ENCODE measurements at places on chromosomes 11 and 22. TPM values are rescaled to one million over a fixed set of nuclear protein-coding genes. Genes with fewer than 3 reads are reported as not detected.

DNA sequence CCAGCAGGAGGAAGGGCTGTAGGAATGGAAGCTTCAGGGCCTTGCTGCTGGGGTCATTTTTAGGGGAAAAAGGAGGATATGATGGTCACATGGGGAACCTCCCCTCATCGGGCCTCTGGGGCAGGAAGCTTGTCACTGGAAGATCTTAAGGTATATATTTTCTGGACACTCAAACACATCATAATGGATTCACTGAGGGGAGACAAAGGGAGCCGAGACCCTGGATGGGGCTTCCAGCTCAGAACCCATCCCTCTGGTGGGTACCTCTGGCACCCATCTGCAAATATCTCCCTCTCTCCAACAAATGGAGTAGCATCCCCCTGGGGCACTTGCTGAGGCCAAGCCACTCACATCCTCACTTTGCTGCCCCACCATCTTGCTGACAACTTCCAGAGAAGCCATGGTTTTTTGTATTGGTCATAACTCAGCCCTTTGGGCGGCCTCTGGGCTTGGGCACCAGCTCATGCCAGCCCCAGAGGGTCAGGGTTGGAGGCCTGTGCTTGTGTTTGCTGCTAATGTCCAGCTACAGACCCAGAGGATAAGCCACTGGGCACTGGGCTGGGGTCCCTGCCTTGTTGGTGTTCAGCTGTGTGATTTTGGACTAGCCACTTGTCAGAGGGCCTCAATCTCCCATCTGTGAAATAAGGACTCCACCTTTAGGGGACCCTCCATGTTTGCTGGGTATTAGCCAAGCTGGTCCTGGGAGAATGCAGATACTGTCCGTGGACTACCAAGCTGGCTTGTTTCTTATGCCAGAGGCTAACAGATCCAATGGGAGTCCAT lies 14.1 kb downstream of the IL10RA start:
- no peak for DNase-seq

GRCh38 chr11:12216041-12216451 lies 105.7 kb downstream of the MICAL2 start:
- no peak for DNase-seq

DLG2 gene
- 0.36 TPM for total RNA-seq

GRCh38 chr11:12631651-12632050 lies 42.6 kb upstream of the TEAD1 start:
- DNase-seq = no peak

DNA sequence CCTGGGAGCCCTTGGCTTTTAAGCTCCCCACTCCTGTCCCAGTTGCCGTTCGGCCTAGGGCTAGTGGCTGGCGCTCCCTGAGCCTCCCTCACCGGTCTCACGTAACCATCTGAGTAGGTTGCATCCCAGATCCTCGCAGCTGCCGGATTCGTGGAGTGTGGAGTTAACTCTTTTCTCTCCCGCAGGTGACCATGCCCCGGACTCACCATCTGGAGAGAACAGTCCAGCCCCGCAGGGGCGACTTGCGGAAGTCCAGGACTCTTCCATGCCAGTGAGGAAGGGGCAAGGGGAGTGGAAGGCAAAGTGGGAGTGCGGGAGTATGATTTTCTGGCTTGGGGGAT lies 902 bp downstream of the MUS81 start:
- DNase-seq = no peak

SLC17A6 gene
- total RNA-seq = not detected

- DNase-seq = no peak
These were observed 19.7 kb downstream of the ISX start for GRCh38 chr22:35085621-35086020.

DNA sequence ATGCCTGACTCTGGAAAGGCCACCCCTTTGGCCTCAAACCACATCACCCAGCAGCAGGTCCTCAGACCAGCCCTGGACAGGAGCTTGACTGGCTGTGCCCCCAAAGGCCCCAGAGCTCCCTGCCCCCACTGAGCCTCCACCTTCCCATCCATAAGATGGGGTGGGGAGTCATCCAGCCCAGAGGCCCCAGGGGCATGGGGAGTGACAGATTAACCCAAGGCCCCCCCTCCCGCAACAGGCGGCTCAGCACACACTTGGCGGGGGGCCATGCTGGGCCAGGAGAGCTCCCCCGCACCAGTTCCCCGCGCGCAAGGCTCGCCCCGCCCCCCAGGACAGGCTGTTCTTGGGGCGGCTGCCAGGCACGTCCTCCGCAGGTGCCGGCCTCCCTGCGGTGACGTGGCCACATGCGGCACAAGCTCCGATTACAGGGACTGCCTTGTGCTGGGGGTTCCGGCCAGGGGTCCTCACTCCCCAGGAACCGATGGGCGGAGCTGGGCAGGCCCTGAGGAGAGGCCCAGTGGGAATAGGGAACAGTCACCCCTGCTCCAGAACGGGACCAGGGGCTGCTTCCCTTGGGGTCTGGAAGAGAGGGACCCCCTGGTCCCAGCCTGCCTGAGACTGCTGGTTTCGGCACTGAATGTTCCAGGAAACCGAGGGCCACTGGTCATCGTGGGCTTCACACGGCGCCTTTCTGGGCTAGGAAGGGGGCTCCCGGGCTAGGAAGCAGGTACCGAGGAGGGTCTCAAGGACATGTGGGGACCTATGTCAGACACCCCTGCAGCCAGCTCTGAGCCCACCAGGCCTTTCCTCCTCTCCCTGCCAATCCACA lies 5.1 kb upstream of the CDKN1C start:
- DNase-seq = no peak

- DNase-seq = peak; percentile 50
These were observed 5.7 kb upstream of the AMBRA1 start for GRCh38 chr11:46599340-46600193.

GRCh38 chr22:29023172-29023796 lies 38.3 kb downstream of the C22orf31 start:
- DNase-seq = no peak

DNA sequence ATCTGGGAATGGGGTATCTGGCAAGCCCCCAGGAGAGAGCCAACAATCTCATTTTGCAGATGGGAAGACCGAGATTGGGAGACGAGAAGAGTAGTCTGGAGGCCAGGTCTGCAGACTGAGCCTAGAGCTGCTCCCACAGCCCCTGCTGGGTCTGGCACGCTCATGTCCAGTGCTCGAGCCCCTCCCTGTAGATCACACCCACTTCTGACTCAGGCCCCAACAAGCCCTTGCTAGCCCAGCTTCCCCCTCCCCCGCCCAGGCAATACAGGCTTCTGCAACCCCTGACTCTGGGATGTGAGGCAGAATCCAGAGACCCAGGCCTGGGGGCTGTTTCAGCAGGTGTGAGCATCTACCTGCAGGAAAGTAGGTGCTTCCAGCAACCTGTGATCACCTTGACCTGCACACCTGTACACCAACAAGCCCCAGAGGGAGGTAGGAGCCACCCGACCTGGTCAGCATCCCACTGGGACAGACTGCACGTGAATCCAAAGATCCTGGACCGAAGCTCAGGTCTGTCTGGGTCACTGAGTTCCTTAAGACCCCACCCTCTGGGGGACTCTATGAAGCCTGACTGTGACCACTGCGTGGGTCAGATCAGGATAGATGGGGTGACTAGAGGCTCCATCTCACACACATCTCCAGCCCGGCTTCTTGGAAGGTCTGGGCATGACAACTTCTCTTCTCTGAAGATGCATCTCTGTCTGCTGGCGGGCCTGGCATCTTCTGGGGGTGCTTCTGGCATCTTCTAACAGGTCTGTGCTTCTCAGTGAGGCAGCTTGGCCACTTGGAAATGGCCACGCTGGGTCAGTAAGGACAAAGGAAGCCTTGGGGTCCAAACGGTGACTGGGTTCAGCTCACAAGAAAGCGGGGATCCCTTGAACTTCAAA lies 29.3 kb downstream of the LINC01488 start:
- peak; percentile 32 for DNase-seq

- DNase-seq = no peak
These were observed 1476.0 kb downstream of the TBC1D22A start for GRCh38 chr22:48238284-48238915.

CRYBA4 gene
- total RNA-seq = not detected

DNA sequence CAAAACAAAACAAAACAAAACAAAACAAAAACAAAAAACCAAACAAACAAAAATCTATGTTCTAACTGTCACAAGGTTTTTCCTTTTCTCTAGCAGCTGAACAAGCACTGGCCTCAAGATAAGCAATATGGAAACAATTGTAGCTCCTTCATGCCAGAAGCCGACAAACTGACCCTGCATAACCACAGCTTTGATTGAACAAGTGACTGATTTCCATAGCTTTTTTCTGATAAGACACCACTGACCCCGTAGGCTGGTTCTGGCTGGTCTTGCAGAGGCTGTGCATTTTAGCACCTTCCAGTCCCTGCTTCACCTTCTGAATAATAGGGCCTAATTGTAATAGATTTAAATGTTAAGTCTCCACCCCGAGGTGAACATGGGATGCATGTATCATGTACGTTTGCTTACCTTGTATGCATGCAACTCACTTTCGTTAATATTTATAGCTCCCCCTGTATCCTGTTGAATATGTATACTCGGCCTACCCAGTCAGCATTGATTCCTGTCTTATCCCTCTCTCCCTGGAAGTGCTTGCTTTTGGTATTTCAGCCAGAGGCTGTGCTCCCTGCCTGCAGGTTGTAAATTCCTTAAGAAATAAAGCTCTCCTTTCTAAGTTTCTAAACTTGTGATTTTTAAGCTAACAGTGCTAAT lies 49.6 kb downstream of the CNTF start:
- no peak for DNase-seq

DNA sequence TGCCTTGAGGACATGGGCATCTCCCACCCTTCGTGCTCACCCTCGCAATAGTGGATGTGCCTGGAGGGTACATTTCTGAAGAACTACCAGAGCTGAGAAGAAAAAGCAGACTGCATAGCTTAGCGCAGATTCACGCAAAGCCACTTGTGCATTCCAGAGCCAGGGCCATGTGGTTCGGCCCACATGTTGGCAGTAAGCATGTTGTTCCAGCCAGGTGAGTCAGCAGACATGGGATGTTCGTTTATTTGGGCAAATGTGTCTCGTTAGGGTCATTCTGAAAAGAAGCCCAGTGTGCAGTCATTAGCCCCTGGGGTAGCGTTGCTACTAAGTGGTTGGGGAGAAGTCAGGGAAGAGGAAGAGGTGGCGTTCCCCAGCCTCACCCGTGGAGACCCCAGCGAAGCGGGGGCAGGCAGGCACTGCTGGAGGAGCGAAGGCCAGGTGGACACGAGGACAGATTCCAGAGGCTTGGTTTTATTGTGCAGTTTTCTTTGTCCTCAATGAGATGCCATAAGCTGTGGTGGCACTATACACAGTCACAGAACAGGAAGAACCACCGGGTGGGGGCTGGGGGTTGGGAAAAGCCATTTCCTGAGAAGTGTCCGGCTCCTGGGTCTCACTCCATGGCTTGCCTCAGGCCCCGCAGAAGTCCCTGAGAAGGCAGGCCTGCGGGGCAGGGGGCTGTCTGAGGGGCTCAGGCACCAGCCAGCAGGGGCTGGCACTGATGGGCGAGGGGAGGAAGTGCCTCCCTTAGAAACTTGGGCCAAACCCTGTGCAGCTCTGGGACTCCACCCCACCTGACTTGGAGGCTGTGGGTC lies 5.0 kb downstream of the THY1 start:
- DNase-seq = peak; percentile 97

DNA sequence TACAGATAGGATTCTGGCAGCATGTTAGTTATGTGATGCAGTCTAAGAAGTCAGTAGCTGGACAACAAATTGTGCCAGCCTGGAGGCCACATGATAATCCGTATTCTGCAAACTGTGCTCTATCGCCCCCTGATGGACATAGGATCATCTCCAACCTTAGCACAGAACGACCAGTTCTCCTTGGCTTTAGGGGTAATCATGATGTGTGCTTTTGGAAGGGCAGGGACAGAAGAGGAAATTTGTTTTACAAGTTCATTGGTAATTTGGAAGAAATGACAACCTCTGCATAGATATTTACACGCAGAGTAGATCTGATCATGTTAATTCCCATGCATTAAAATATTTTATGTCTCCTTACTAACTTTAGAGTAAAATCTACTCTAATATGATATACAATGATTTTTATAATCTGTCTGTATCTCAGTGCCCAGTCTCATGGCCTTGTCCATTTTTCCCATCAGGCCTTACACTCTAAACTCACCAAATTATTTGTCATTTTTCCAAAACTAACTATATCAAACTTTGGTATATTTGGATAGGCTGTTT lies 12.1 kb downstream of the OR10D3 start:
- DNase-seq = peak; percentile 57

NAALADL1 gene
- not detected for total RNA-seq

- DNase-seq = no peak
These were observed 98.8 kb downstream of the BCR start for GRCh38 chr22:23278883-23279675.

DNA sequence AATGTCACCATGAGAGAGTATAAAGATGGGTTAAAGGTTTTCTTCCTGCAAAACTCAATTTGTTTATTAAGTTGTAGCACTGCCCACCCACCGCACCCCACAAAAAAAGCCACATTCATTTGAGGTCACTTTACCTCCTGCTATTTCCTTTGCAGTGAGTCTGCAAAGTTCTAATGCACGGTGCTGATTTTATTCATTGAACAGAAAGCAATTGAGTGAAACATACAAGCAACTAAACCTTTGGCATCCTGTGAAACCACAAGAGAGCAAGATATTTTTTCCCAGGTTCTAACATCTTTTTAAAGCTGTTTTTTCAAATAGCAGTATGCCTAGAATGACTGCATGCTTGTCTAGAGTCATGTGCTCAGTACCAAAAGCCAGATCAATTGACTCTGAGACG lies 39.0 kb downstream of the RRAS2 start:
- DNase-seq = no peak

DNA sequence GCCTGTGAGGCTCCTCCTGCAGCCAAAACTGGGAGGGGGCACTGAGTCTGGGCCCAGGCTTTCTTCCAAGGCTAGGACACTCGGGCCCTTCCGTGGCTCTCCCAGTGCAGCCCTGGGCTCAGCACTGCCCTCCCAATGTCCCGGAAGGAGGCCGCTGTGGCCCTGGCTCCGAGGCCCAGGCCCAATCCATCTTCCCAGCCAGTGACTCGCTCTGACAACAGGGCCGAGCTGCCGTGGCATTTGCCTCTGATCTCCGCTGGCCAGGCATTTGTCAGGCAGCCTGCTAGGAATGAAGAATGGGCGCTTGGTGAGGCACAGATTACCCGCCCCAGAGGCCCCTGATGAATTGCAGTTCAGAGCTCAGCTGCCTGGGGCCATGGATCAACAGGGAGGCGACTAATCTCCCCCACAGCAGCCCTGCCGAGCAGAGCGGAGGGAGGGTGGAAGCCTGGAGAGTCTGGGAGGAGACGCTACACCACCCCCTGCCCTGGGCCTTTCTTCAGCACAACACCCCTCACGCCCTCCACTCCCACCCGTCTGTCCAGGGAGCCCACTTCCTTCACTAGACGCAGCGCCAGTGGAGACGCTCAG lies 8.3 kb downstream of the FXYD2 start:
- DNase-seq = peak; percentile 45

KRTAP5-7 gene
- not detected for total RNA-seq
